ENCODE measurements at places on chromosomes 7 and 10. TPM values are rescaled to one million over a fixed set of nuclear protein-coding genes. Genes with fewer than 3 reads are reported as not detected.

DNA sequence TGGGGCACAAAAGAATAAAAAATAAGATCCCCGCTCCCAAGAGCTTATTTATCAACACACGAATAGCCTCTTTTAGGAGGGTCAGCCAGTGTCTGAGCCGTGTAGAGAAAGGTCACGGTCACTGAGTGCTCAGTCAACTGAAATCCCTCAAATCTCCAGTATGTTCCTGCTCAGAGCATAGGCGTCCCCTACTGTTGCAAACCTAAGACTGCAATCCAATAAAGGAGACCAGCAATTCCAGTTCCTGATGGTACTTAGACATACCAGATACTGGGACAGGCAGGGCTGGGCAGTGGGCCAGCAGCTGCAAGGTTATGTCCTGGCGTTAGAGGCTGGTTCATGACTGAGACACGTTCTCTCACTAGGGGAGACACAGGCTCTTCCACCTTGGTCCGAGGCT lies 93.6 kb downstream of the CACNB2 start:
- DNase-seq = no peak

GRCh38 chr10:83476211-83476610 lies 663.1 kb upstream of the GHITM start:
- DNase-seq = no peak

GRCh38 chr7:141884539-141885225 lies 31.5 kb upstream of the OR9A4 start:
- no peak for DNase-seq

EN2 gene
- 1.6 TPM for total RNA-seq

PHYHIPL gene
- total RNA-seq = not detected

ASZ1 gene
- not detected for total RNA-seq
